RWPE1 (cell line): ENCODE measurements at places on chromosomes 12 and 14.

GRCh38 chr12:47360771-47361388, 281.1 kb upstream of the AMIGO2 start:
- no peak for DNase-seq

DNA sequence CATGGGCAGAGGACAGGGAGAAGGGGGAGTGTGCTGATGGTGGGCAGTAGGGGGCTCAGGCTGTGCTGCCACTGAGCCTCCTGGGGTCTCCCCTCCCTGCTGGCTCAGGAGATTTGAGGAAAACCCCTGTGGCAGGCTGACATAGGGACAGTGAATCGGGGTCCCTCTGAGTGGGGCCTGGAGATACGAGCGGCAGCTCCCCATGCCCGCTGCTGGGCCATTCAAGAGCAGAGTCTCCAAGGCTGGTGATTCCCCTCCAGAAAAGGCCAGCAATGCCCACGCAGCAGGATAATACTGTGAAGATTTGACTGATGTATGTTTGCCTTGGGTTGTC, 288.7 kb upstream of the SFSWAP start:
- no peak for DNase-seq

GRCh38 chr14:68788275-68788995, 4.4 kb downstream of the ZFP36L1 start:
- DNase-seq, result no peak

GRCh38 chr12:115023279-115024265, 339.6 kb upstream of the TBX3 start:
- DNase-seq, result no peak

DNA sequence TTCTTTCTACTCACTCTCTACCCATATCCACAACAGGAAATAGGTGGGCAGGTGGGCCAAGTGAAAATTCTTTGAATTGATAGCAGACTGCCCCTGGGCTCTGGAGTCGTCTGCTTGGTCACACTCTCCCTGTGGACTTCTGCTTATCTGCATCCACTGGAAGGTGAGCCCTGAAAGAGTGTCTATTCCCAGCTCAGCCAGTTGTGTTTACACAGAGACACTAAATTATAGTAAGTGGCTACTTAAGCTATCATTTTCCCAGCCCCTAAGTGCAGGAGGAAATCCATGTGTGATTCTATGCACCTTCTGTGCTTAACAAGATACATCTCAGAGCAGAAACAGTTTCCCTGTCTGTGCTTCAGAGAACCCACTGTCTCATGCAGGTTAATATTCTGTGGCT, 338.4 kb downstream of the FUT8 start:
- no peak for DNase-seq

DNA sequence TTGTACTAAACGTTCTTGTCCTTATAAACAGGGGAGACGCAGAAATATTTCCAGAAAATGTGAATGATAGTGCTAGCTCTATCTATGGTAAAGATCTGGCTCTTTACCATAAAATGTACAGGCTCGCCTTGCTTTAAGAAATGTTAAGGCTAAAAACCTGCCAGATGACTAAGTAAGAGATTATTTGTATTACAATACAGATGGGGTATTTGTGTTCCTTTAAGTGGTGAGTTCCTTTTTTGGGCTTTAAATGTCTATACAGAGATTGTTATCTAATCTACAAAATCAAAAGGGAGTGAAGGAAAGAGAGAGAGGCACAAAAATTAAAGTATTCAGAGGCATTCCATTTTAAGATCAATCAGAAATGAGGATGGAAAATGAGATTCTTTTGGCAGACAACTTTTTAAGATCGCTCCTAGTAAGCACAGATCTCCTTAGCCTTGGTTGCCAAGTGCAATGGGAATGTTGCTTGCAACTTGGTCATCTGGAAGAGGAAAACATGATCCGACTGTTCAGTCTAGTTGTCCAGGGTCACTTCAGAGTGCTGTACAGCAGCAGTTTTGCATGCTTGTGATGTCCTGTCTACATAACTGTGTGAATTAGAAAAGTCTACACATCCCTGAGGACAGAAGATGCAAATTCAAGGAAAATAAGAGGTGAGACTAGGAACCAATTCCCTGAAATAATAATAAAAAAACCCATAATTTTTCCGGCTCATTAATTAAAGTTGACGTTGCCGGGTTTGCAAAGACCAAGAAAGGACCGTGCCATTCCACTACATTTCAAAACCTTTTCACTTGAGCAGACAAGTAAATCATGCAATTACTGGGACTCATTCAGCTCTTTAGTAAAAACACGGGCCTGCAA, 380.8 kb downstream of the EGLN3 start:
- peak; percentile 14 for DNase-seq

GRCh38 chr14:100711493-100711892, 15.2 kb upstream of the DLK1 start:
- no peak for DNase-seq

DNA sequence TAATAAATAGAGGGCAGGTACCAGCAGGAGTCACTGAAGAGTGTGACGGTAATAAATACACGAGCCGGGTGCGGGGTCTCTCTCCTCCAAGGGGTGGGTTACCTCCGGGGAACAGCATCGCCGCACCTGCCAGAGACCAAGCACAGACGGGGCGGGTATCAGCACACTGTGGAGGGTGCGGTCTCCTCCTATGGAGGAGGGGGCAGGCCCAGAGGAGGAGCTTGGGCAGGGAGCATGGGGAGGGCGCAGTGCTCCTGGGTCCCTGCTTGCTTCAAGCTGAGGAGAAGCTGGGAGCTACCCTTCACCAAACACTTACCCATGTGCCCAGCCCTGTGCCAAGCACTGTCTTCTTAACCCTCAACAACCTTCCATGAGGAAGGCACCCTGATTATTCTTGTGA, 12.8 kb downstream of the PGF start:
- DNase-seq, result no peak

- no peak for DNase-seq
Observed at GRCh38 chr12:78725951-78726580, 138.5 kb upstream of the SYT1 start.

DNA sequence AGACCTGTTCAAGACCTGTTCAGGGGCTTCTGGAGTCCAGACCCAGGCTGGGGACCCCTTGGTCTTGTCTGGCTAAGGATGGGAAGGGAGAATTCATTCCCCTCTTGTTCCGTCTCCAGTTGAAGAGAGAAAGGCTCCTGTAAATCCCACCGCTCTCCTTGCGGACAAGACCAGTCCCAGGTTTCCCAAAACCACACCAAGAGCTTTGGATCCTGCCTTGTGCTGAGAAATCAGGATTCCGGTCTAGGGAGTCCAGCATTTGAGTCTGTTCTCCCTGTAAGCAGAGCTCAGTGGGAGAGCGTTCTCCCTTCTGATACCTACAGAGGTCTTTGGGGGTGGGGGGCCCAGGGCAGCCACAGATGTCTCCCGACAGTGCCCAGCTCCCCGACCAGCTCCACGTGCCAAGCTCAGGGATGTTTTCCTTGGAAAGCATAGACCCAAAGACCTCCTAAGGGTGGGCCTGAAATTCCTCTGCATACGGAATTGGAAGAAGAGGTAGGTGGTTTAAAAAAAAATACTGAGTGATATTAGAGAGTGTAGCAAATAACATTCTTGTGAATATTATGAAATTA, 1.9 kb downstream of the HOXC13 start:
- no peak for DNase-seq
